GM04503 (cell line): ENCODE measurements at places on chromosomes 2 and 18.

- no peak for DNase-seq
Observed at GRCh38 chr2:9800975-9801726, 42.1 kb upstream of the TAF1B start.

DNA sequence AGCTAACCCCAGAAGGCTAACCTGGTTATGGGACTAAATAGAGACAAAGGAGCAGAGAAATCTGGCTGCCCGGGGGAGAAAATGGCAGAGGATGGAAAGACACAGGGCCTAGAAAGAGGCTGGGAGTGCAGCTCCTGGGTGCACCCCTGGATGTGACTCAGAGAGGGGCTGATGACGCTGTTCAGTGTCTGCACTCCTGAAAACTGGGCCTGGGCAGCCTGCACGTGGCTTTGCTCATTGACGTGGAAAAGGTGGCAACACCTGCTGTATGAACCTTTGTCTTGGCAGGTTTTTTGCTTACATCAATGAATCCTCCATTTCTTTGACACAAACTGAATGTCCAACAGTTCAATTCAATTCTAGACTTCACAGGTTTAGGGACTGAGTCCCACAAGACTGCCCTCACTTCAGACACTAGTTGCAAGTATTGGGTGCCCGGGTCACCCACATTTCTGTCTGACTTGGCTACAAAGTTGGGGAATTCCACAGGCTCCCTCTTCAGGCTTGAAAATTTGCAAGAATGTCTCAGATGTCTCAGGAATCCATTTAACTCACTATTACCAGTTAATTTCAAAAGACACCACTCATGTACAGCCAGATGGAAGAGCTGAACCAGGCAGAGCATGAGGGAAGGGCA is 47.3 kb upstream of the PUM2 start:
- no peak for DNase-seq

DNA sequence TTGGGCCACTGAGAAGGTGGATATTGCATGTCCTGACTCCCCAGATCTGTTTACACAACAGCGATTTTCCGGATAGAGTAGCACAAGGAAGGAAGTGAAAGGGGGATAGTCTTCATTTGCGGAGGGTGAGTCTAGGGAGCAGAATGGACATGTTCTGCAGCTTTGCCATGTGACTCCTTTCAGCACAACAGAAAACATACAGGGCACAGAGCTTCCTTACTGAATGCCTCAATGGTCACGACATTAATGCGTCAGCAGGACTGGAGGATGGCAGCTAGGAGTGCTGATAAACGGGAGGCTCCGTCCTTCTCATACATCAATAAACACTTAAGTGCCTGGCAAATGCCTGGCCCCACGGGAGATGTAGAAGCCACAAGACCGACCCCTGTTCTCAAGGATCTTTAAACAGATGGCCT is 163.0 kb downstream of the FAM210A start:
- DNase-seq, result no peak

GRCh38 chr2:133927894-133928293 is 326.0 kb upstream of the MGAT5 start:
- DNase-seq, result no peak

- no peak for DNase-seq
Observed at GRCh38 chr2:188569431-188570165, 277.9 kb downstream of the GULP1 start.

- no peak for DNase-seq
Observed at GRCh38 chr2:227908266-227909054, 37.0 kb downstream of the DAW1 start.

- DNase-seq, result no peak
Observed at GRCh38 chr2:145033438-145033837, 513.5 kb upstream of the ZEB2 start.
